ENCODE measurements at places on chromosomes 1 and 21.

DNA sequence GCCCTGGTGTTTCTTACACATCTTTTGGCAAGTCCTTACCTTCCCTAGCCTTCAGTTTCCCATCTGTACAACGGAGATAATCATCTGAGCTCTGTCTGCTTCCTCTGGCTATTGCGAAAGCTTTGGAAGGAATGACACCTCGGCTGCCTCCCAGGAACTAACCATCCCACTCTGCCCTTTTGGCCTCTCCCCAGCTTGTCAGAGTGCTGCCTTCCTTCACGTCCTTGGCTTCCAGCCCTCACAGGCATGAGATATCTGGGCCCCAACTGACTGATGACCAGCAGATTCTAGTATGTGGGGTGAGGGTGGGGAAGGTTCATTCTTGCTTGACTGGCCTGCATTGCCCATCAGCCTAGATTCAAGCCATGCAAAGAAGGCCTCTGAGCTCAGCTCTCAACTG, 253.1 kb upstream of the FGGY start:
- DNase-seq = no peak

DNA sequence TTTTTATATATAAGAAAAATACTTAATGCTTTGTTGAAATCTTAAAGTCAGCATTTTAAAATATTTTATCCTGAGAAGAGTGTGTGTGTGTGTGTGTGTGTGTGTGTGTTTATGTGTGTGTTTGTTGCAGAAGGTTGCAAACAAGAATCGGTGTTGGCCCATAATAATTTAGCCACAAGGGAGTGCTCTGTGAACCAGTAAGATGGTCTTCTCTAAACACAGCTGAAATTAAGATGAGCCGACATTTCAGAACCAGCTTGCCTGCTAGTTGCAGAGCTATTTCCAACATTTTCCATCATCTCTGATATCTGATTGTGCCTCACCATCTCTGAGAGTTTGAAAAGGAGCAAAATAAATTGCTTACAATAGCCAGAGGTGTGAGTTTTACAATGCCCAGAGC, 158.8 kb upstream of the SGIP1 start:
- no peak for DNase-seq

GRCh38 chr21:43948740-43949498, 63.2 kb upstream of the TRAPPC10 start:
- no peak for DNase-seq

DNA sequence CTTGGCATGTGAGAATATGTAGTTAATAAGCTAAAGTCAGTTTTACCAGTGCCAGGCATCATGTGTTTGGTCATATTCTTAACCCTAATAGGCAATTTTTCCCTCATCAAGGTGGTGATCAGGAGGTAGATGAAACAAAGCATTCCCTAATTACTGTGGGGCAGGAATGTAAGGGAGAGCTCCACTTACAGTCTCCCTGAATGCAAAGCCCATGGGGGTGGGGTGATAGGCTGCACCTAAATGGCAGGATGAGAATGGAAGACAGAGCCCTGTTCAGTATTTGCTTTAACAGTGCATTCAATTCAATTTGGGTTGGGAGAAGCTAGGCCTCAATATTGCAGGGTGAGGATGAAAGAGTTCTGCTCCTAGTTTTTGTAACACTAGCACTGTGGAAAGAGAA, 23.4 kb downstream of the ZNF678 start:
- no peak for DNase-seq

GRCh38 chr1:38129473-38129872, 82.9 kb upstream of the POU3F1 start:
- peak; percentile 81 for DNase-seq

GRCh38 chr1:84206375-84206774, 62.3 kb downstream of the PRKACB start:
- DNase-seq = no peak

DNA sequence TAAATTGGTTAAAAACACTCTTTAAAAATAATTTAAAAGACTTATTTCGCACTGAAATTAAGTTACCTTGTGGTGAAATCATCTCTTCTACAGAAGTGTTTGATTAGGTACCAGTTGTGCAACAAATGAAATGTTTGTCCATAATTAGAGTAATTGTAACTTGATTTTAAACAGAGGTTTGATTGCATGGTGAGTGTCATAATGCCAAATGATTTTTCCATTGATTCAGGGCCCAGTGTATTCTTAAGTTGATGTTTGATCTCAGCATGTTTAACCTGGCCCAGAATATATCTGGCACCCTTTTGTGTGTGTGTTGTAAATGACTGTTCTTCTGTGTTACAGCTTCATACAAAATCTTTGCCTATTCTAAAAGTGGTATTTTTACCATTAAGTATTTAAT, 28.5 kb downstream of the LRRC8B start:
- DNase-seq = no peak

GRCh38 chr1:171884475-171884874, 43.2 kb downstream of the DNM3 start:
- no peak for DNase-seq

DNA sequence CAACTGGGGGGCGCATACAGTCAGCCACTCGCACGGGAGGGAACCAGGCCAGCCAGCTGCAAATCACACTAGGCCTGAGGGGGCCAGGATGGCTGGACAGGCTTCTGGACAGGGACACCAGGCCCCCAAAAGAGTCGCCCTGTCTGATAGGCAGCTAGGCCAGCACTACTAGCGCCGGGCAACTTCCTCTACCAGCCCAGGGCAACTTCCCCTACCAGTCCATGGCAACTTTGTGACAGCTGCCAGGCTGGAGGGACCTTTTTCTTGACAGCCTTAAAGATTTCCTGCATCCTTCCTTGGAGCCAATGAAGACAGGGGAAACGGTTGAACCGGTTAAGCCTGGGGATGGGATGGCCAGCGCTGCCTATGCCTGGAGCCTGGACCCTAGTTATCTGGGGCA, 5.1 kb downstream of the IFFO2 start:
- no peak for DNase-seq

DNA sequence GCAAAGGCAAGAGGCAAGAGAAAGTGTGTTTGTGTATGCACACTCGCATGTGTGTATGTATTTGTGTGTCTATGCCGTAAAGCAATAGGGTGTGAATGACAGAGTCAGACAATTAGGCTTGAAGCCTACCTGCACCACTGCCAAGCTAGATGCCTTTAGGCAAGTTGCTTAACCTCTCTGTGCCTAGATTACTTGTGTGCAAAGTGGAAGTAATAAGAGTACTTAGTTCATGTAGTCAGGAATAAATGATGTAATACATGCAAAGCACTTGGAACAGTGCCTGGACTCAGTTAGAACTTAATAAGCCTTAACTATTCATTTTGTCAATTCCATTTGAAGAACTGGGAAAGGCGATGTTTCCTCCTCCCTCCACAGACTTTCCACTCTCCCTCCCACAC, 31.7 kb downstream of the LAMB3 start:
- no peak for DNase-seq

- DNase-seq = peak; percentile 11
Observed at GRCh38 chr1:5910276-5910620, 82.0 kb downstream of the NPHP4 start.

DNA sequence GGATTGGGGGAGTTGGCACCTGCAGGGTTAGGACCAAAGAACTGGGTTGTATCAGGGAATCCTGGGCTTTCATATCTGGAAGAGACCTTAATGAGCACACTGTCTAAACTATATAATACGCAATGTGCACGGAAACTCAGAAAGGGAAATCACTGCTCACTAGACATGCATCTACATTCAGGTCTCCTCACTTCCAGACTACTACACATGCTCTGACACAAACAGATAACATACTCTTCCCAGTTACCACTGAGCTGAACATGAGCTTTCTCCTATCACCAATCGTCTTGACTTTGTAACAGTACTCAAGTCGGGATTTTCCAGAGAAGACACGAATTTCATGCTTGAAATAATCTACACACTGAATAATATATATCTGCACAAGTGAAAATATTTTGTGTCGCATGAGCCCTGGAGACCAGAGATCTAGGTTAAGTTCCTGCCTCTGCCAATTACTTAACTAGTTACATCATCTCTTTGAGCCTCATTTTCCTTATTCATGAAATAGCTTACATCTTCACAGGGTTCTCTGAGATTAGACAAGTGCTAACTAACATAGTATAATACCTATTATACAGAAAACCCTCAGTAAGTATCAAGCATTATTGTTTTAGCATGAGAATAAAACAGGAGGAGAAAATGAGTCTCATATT, 101.1 kb downstream of the JAK1 start:
- no peak for DNase-seq

DNA sequence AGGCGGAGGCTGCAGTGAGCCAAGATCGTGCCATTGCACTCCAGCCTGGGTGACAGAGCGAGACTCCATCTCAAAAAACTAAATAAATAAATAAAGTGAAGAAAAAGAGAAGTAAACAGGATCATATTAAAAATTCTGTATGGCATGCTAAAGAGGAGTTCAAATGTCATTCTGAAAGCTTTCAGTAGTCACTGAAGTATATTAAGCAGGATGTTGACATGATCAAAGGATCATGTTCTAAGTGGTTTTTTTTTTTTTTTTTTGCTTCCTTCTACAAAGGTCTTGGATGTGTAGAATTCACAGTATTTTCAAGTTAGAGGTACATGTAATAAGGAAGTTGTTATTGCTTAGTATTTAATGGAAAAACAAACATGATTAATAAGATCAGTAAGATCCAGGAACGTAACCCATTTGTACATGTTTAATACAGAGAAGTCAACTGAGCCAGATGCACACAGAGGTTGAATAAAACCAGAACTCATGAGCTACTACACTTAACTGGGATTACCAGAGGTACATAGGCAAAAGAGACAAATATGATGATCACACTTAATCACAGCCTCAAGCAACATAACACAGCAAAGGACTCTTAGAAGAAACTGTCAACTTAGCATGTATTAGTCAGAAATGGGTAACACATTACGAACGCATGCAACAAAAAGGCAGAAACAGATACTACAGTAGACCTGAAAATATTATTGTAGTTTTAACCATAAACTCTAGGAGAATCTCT, 12.2 kb downstream of the CDC42BPA start:
- no peak for DNase-seq

DNA sequence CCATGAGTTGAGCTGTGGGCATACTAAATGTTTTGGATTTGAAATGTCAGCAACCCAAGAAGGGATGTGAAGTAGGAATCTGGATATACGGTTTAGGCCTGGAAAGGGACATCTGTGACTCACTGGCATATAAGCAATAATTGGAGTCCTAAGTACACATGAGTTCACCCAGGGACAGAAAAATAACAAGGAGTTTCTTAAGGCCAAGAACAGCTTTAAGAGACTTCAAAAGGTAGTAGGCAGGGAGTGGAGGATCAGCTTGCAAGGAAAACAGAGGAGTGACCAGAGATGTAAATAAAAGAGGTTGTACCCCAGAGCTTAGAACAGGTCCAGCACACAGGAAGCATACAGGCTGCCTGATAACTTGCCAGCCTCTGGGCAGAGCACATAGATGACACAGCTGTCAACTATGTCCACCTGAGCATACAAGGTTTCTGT, 28.1 kb downstream of the TMEM50B start:
- DNase-seq = peak; percentile 11

DNA sequence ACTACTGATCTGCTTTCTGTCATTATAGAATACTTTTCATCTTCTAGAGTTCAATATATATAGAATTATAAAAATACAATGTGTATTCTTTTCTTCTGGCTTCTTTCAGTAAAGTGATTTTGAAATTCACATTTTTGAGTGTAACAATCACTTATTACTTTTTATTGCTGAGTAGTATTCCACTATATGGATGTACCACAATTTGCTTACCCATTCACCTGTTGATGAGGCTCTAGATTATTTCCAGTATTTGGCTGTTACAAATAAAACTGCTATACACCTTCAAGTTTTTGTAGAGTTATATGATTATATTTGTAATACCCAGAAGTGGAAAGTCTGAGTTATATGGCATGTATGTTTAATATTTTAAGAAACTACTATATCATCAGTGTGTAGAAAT, 159.4 kb downstream of the RWDD3 start:
- no peak for DNase-seq

DNA sequence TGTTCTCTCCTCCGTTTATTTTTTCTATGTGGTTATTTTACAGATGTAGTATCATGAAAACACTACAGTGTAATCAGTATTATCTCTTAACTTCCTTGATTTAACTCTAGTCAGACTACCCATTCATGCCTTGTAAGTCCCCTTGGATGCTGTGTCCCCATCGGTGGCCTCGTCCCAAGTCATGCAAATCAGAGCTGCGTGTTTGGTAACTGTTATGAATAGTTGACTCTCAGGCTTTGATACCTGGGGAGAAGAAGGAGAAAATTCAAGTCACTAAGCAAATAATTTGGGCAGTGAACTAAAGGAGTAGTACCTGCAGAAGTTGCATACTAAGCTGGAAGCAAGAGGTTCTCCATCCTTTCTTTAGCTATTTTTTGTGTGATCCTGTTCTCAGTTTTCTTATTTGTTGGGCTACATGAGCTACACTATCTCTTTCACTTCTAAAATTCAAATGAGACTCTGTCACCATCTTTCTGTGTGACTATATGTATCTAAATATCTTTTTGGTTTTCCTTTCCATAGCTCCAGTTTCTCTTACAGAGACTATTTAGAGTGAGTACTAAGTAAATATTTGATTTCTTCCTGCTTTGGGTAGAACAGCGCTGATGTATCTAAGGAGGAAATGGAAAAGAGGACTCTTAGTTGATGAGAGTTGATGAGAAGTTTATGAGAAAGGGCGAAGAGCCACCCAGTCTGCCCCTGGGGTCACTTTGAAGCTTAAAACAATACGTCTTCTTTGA, 50.9 kb downstream of the VANGL2 start:
- DNase-seq = no peak

DNA sequence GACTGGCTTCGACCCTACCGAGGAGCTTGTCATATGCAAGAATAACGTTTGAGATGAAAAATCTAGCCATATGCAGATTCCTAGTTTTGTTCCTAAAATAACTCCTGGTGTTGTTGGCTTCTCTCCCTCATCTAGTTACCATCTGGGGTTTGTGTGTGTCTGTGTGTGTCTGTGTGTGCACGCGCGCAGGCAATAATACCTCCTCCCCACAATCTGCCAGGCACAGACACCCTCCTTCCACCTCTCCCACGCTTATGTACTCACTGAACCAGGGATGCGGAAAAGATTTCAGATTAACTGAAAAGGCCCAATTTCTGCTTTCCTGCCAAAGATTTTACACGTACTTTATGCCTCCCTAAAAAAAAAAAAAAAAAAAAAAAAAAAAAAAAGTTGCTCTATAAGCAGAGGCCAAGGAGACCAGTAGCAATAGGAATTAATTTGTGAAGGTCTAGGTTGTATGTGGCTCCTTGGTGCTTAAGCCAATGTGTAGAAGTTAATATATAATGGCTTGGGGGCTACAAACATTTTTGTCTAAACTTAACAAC, 452.7 kb downstream of the NUF2 start:
- no peak for DNase-seq

DNA sequence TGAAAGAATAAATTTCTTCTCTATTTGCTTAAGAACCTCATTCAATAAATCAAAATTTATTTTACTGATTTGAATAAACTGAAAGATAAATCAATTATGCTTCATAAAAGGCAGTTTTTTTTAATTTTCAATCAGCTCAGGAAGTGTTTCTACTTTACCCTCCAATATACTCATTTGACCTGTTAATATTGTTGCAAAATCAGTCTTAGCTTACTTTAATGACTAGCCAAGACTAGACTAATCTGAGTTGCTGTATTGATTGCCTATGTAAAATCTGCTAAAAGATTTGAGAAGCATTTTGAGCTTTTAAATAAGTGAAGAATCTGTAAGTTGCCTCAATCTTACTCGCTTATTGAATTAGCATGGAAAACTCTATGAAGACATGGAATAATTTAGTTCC, 179.1 kb upstream of the LYPLAL1 start:
- no peak for DNase-seq
